ENCODE measurements at places on chromosomes 5 and 9.

GRCh38 chr5:60257596-60258271 is 364.2 kb upstream of the PDE4D start:
- DNase-seq: no peak

- DNase-seq: no peak
Measured at GRCh38 chr5:131393498-131393968, 129.7 kb downstream of the CDC42SE2 start.

DNA sequence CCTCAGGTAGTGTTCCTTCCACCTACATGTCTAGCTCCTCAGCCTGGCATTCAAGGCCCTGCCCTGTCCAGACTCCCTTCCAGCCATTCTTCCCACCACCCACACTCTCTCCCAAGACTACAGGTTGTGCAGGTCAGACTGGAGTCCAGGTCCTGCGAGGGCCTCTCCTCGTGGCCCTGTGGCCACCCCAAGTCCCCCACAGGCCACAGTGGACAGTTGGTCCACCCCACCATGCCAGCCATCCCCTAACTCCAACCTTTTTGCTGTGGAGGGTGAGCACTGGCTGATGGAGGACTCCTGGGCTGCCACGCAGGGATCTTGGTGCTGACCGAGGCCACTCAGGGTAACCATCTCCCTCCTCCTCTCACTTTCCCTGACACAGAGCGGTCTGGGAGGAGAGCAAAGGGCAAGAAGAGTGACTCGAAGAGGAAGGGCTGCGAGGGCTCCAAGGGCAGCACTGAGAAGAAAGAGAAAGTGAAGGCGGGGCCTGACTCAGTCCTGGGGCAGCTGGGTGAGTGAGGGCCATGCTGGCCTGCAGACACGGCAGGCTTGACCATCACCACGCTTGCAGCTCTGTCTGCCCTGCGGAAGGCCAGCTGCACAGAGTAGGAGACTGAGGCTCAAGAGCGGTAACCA is 51.0 kb downstream of the JADE2 start:
- DNase-seq: no peak

DNA sequence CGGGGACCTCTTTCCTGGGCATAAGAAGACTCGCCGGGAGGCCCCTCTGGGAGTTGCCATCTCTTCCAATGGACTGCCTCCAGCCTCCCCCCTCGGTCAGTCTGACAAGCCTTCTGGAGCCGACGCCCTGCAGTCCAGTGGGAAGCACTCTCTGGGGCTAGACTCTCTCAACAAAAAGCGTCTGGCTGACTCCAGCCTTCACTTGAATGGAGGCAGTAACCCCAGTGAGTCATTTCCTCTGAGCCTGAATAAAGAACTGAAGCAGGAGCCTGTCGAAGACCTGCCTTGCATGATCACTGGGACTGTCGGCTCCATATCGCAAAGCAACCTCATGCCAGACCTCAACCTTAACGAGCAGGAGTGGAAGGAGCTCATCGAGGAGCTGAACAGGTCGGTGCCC is 28.4 kb upstream of the LTC4S start:
- no peak for DNase-seq

GRCh38 chr9:93093127-93093876 is 2.7 kb upstream of the CARD19 start:
- DNase-seq: no peak

GRCh38 chr5:178274781-178275537 is 42.4 kb upstream of the PHYKPL start:
- no peak for DNase-seq

DNA sequence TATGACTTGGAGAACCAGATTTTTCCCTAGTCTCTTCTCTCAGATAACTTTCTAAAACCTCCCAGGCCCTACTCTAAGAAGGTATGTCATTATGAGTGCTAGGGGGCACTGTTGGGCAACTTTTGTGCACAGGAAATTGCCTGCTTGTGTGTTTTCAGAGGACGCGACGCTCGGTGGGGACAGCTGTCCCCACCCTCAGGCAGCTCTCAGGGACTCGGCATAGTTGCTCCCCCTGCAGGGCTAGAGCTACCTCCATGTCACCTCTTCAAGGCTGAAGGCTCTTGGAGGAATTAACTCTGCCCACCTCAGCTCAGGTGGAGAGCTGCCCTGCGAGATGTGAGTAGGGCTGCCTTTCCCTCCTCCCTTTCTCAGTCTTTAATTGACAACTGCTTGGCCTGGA is 10.2 kb upstream of the TIFAB start:
- DNase-seq: peak; percentile 68

DNA sequence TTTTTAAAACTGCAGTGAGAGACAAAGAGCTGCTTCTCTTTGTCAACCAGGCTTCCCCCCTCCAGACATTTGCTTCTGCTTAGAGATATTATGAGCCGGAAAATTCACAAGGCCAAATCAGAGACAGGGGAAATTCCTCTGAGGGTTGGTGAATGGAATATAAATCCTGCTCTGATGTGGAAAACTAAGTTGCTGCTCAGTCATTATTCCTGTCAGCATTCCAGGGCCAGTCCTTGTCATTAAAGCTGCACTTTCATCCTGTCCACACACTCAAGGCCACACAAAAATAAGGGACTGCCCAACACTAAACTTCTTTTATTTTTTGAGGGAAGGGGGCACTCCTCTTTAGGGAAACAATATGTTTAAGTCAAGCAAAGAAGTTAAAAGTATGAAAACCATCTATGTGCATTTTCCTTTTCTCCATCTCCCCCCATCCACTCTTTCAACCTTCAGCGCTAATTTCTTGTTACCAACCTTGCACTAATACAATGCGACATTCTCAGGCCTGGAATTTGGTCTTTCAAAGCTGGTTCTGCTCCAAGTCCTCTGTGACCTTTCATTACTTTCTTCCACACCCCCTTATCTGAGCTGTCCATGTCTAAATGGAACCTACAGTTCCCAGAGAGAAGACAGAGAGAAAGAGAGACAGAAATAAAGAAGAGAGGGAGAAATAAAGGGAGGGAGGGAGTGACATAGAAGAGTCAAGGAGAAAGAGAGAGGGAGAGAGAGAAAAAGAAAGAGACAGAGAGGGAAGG is 118.9 kb upstream of the S1PR3 start:
- DNase-seq: no peak

DNA sequence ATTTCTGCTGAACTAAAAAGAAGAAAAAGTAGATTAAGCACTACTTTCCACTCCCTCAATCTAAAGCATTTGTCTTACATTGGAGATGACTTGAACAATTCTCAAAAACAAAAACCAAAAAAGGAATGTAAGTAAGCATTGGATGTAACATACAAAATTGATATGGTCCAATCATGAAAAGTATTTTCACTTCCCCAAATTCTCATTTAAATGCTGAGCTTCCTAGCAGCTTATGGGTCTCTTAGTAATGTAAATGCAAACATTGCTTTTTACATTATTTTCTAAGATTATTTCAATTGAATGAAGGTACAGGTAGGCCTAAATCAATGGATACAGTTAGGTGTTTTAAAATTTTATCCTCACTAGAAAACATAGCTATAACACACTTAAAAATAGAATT is 20.0 kb downstream of the ANKH start:
- DNase-seq: no peak

DNA sequence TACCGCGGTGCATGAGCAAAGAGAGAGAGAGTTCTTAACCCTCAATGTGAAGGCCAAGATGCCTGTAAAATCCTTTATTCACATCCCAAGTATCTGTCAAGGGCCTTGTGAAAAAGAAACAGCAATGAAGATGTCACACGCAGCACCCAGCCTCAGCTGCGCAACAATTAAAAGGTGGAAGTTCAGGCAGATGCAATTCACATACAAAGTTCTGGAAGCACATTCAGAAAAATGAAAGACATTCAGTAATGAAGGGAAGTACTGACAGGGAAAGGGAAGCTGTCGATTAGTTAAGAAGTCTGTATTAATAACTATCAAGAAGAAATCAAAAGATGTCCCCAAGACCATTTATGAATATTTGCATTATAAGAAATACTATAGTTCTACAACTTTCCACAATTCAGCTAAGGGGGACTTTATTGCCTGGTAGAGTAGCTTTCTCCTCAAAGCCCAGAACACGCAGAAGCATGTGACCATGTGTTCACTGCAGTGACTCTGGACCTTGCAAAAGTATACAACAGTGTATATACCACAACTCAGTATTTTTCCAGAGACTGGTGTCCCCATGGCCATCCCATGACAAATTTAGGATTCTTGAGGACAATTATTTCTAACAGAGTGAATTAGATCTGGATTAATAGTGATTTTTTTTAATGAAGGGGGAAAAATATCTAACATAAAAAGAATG is 137.5 kb downstream of the CDK5RAP2 start:
- DNase-seq: peak; percentile 31
